ENCODE measurements at places on chromosomes 6 and 20. TPM values are rescaled to one million over a fixed set of nuclear protein-coding genes. Genes with fewer than 3 reads are reported as not detected.
A peak's percentile ranks its signal among the peaks of the same experiment; 100 is the strongest.

DNA sequence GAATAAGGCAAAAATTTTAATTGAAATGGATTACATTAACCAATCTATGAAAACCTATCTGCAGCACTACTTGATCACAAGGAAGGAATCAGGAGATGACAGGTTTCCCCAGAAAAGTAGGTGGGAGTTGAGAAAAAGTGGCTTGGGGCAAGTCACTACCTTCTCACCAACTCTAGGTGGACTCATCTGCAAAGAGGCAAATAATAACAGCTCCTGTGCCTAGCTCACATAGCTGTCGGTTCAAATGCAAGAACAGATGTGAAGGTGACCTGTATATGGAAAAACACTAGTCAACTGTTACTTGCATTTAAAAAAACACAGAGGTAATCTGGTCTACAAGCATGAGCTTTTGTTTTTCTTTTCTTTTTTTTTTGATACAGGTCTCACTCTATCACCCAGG is 67.2 kb downstream of the POPDC3 start:
- no peak for DNase-seq

GRCh38 chr6:138328210-138328609 is 49.5 kb upstream of the SMIM28 start:
- no peak for DNase-seq

GRCh38 chr6:149387779-149388512 is 12.1 kb upstream of the SUMO4 start:
- DNase-seq, result peak; percentile 31

- no peak for DNase-seq
Observed at GRCh38 chr6:151141685-151142084, 98.1 kb upstream of the AKAP12 start.

- DNase-seq, result no peak
Observed at GRCh38 chr6:52424513-52424912, 4.4 kb downstream of the EFHC1 start.

ZBTB2 gene
- 7.6 TPM for total RNA-seq

DNA sequence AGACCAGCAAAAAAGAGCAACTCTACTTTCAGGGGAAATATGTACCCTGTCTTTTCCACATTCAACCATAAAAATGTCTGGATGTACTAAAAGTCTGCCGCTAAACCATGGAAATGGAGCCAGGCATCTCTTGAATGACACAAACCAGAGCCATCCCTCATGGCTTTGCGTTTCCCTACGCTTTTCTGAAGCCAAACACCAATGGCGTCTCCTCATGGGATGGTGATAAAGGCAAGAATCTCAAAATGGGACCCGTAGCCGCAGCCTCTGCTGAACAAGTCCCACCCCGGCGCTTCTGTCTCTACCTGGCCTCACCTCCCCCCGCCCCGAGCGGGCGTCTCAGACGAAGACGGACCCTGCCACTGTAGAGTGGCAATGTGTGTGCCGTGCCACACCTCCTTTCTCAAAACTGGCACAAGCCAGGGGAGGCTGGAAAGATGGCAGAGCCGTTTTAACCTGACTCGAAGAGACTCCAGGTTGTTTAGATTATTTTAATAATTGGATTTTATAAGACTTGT is 80.3 kb upstream of the AFDN start:
- no peak for DNase-seq

LY6G6F gene
- total RNA-seq, result not detected

FGD2 gene
- total RNA-seq, result 13.1 TPM

DNA sequence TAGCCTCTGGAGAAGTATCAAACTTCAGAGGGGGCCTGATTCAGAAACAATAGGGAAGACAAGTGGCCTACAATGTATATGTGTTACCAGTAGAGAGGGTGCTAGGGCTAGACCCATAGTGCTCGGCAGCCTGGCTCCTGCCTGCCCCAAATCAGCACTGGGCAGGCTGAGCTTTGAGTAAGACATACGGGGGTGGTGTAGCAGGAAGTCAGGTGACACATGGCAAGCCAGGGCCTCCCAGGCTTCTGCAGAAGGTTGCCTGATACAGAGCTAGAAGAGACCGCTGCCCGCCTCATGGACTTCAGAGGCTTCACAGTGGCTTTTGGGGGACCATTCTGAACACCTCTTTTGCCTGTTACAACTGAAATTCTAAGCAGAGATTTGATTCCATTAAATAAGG is 43.4 kb downstream of the RALY start:
- no peak for DNase-seq

DNA sequence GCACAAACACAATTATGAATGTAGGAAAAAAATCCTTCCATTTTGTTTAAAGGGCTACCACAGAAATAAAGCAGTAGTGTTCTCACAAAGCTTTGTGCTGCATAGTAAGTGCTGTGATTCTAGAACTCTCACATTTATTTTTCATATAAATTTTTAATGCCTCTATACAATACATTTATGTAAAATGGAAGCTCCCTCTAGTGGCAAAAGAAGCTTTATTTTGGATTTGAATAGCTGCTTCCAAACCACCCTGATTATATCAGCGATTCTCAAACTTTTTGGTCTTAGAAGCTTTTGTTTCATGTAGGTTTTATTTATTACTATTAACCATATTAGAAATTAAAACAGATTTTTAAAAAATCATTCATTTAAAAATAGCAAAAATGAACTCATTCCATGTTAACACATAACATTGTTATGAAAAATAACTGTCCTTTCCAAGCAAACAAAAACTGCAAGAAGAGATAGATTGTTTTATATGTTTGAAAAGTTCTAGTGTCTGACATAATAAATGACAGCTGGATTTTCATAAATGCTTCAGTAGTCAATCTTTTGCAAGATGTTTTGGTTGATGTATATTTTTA is 38.4 kb downstream of the HS3ST5 start:
- no peak for DNase-seq

DNA sequence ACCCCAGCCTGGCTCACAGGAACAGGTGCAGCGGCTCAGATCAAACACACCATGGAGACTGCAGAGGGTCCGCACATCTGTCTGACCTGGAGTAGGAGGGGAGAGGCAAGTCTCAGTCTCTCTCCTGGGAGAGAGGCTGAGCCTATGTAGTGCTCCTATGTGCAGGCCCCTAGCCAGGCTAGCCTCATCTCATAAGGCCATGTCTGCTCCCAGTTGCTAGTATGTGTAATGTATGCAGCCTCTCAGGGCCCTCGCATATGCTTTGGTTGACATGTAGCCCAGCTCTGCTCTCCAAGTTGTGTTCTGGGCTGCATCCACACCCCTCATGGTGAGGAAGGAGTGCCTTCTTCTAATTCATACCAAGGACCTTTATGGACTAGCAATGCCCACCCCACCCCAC is 11.8 kb downstream of the TNXB start:
- no peak for DNase-seq

DNA sequence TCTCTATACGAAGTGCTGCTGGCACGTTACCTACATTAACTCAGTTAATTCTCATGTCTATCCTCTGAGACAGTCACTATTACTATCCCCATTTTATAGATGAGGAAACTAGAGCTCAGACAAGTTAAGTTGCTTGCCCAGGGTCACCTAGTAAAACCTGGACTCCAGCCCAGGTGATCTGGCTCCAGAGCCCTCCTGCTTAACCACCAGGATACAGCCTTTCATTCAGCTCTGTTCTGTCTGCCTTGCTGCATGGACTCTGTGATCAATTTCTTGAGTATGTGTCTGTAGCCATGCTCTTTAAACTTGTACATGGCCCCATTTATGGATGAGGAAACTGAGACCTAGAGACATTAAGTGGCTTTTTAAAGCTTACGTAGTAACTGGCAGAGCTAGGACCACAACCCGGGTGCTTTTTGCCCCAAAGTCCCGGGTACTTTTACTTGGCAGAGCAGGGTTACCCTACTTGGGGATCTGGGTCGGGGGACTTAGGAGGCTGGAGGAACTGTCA is 4.7 kb downstream of the CDKN1A start:
- DNase-seq, result no peak

GRCh38 chr6:72084992-72085569 is 198.7 kb downstream of the RIMS1 start:
- DNase-seq, result no peak

- no peak for DNase-seq
Observed at GRCh38 chr20:53617791-53618489, 24.3 kb upstream of the ZNF217 start.

DNA sequence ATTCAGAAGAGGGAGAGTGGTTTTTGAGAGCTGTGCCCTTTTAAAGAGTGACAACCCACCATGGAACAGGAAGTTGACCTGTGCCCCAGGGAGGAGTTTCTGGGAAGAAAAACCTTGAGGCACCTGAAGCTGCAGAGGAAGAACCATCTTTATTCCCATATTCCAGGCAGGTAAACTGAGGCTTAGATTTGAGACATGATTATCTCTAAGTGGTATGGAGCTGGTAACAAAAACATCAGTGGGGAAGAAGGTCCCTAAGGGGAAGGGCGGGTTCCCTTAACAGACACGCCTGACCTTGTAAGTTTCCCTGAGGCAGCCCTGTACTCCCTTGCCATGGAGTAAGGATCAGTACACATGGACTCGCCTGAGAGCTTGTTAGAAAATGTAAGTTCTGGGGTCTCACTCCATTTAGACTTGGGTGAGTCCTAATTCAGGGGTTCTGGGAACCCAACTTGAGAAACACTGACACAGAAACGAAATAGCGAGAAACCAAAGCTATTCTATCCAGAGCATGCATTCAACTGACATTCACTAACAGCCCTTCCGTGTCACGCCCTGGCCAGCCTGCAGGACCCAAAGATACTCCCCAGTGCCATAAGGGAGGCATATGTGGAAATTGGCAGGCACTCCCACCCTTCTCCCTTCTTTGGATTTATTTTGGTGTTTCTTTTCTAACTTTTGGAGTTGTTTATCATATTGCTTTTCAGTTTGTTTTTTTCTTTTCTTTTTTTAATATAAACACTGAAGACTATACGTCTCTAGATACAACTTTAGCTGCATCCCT is 90.9 kb downstream of the DLGAP4 start:
- no peak for DNase-seq

DNA sequence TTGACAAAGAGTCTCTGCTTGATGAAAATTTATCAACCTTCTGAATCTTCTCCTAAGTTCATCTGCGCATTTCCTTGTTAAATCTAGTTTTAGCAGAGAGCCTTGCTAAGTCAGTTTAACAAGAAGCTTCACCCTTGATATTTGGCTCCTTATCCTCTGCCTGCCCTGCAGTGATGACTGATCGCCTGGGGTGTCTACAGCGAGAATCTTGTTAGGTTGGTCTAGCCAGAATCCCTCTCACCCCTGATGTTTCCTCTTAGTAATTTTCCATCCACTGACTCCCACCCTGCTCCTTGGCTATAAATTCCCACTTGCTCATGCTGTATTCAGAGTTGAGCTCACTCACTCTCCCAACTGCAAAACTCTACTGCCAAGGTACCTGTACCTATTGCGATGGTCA is 114.1 kb downstream of the TENT5A start:
- DNase-seq, result no peak

DNA sequence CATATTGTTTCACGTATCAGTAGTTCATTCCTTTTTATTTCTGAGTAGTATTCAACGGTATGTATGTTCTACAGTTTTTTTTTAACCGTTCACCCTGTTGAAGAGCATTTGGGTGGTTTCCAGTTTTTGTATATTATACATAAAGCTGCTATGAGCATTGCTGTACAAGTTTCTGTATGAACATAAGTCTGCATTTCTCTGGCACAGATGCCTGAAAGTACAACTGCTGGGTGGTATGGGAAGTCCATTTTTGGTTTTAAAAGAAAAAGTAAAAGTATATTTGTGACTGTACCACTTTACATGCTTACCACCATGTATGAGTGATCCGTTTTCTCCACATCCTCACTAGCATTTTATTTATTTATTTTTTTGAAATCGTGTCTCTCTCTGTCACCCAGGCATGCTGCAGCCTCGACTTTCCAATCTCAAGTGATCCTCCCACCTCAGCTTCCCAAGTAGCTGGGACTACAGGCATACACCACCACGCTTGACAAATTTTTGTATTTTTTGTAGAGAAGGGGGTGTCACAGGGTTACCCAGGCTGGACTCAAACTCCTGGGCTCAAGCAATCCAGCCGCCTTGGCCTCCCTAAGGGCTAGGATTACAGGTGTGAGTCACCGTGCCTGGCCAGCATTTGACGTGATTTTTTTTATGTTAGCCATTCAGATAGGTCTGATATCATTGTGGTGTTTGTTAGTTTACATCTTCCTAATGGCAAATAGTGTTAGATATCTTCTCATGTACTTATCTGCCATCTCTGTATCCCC is 11.0 kb upstream of the SIM1 start:
- no peak for DNase-seq

DNA sequence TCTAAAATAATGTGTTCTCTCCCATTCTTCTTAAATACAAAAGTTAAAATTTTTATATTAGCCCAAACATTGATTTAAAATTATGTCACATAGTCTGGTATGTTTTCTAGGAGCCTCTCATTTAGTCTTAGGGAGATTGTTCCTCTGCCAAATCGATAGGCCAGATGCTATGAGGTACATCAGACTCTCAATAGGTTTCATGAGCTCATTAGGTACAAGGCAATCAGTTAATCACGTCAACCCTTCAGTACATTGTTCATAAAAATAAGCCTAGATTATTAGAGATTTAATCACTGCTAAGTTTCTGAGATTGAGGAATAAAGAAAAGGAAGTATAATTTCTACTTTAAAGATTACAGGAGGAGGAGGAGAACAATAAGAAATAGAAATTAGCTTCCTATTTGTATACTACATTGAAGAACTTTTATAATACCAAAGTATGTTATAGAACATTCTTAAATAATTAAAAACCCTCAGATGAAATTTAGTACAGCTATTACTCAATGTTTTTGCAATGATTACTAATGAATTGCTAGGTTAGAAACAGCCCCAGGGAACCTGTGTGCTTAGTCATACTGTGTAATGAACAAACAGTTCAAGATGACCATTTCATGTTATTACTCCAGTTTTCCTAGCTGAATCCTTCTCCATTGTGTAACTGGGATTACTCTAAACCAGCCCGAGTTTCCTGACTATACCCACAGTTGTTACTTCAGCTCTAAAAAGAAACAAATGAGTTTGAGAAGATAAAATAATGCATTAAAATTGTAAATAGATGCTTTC is 117.0 kb downstream of the BMP5 start:
- DNase-seq, result no peak

- peak; percentile 67 for DNase-seq
Observed at GRCh38 chr6:142902636-142903053, 42.3 kb downstream of the HIVEP2 start.

- no peak for DNase-seq
Observed at GRCh38 chr6:131755597-131755996, 44.8 kb upstream of the CTAGE9 start.

- DNase-seq, result no peak
Observed at GRCh38 chr20:7703551-7703961, 236.7 kb downstream of the HAO1 start.

DNA sequence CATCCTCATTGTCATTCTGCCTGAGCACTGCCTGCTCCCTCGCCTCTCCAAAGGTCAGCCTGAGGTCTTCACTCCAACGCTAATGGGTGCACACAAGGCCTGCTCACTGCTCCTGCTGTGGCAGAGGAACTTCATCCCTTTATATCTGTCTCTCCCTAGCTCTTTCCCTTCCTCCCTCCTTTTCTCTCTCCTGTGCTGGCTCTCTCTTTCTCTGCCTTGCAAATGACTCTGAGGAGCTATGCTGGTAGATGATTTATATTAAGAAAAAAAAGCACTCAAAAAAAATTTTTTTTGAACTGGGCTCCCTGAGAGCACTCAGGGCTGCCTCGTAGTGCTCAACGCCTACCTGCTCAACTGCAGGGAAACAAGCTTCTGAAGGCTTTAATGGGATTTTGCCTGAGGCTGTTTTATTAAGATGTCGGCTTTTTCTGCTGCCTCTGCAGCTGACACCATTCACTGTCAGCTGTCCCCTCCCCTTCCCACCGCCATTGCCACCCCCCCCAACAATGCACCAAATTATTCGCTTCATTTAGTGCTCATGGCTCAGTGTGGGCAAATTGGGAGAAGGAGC is 137.7 kb upstream of the DEFB112 start:
- no peak for DNase-seq

GRCh38 chr6:113690281-113691259 is 166.6 kb upstream of the MARCKS start:
- no peak for DNase-seq

Data from transverse colon (tissue), 4 donors.